Stimulated activated CD8-positive, alpha-beta memory T cell treated with anti-CD3 and anti-CD28 coated beads, Interleukin-7, amount 100 ng/mL, for 1 hour (primary cell): ENCODE measurements at places on chromosomes 5 and 9.

- no peak for DNase-seq
These were observed 7.0 kb upstream of the IL12B start for GRCh38 chr5:159337016-159337955.

GRCh38 chr5:58842852-58843251 lies 260.0 kb downstream of the RAB3C start:
- no peak for DNase-seq

DNA sequence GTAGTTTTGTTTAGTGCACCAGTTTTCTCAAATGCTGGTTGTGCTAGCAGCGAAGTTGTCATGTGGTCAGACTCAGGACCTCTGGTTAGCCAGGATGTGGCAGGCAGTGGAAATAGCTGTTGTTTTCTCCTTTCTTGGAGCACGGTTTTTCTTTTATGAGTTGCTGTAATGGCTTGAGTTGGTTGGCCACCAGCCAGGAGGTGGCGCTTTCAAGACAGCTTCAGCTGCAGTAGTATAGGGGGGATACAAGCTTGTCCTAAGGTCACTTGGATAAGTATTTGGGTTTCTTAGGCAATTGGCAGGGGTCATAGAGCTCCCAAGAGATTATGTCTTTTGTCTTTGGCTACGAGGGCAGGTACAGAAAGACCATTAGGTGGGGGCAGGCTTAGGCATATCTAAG lies 274.2 kb upstream of the TARS1 start:
- DNase-seq = no peak

DNA sequence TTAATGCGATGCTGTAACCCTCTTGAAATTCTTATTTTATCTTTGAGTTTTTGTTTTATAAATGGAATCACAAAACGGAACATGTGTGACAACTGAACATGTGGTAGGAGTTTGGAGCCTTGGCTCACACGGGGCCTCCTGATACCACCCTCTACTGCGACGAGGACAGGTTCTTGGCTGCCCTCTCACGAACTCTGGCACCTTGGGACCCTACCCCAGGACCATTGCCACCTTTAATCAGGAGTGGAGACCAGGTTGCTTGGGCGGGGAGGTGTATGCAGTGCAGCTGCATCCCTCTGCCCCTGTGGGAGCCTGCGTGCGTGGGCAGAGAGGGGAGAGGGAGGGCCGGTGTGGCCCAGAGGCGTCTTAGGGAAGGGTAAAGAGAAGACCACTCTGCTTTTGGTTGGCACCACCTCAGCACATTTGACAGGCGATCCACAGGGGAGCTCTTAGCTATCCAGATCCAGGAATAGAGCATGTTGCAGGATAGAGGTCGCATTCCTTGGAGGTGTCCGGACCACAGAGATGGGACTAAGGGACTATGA lies 753.9 kb upstream of the PTPRD start:
- no peak for DNase-seq

GRCh38 chr9:3299872-3300271 lies 225.9 kb downstream of the RFX3 start:
- DNase-seq = no peak

- DNase-seq = no peak
These were observed at the start of gene RASGRF2 for GRCh38 chr5:80959768-80960442. TSS of gene RASGRF2 (plus strand) at chr5:80960363. CDS start at chr5:80960739, 376 bp downstream.

DNA sequence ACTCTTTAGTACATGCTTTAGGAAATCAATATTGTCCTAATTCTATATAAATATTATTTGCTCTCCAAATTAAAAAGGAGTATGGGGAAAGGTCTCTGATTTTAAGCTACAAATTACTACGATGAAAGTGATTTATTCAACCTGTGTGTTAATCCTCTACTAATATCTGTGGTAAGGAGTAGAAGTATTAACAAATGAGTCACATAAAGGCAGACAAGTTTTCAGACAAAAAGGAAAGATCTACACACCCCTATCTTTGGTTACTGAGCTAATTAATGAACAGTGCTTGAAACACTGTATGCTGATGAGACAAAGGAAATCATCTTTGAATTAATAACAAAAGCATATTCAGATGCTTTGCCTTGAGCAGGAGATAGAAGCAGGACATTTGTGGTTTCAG lies 15.9 kb downstream of the LOX start:
- no peak for DNase-seq

DNA sequence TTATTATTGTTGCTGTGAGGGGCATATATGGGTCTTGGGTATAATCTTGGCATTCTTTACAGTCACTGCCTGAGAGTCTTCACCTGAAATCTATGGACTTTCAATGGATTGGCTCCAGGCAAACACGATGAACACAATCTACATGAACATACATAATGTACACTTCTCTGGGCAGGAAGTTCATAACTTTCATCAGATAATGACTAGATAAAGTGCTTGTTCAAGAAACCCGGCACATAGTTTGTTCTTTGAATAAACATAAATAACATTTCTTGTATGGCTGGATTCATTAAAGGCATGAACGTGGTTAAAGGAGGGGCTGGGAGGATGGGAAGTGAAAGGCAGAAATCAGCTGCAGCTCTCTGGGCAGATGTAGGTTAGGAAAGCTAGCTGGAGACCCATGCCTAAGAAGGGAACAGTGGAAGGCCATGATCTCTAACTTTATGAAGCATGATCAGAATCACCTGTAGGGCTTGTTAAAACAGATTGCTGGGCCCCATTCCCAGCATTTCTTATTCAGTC lies 306.9 kb upstream of the EFNA5 start:
- no peak for DNase-seq

DNA sequence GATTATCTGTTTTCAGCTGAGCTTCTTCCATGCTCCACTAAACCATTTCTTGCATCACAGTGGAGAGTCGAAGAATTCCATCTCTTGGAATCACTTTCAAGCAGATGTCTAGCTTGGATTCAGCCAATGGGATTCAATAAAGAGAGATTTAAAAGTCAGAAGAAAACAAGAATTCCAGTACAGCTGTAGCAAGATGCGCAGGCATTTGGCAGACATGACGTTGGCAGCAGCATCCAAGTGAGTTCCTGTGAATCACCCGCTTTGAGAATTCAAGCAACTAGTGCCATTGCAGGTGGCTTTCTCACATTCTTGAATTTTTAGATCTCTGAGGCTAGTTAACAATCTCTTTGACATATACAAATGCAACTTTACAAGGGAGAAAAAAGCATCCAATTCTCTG lies 467.0 kb downstream of the CDH10 start:
- DNase-seq = no peak

DNA sequence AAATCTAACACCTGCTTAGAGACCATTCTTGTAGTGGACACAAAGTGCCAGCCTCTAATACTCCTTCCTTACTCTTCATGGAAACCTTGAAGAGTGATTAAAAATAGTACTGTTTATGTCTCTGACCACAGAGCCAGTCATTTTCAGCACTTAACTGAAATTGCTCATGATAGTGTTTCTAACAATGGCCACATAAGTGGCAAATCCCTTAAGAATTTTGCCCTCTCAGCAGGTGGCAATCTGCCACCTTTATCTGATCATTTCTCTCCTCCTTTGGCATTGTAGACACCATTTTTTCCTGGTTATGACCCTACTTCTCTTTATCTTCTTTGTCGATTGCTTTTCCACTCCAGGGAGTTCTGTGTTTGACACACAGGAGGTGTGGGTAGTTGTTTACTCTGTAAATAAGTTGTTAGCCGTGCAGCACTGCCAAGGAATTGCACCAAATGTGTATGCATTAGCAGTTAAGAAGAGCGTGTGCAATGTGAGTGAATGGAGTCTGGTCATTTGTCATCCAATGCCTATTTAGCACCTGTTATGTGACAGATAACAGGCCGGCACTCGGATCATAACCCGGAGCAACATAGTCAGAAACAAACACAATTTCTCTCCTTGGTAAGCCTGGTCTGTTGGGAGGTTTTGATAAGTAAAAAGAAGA lies 36.8 kb upstream of the STARD4 start:
- DNase-seq = no peak

DNA sequence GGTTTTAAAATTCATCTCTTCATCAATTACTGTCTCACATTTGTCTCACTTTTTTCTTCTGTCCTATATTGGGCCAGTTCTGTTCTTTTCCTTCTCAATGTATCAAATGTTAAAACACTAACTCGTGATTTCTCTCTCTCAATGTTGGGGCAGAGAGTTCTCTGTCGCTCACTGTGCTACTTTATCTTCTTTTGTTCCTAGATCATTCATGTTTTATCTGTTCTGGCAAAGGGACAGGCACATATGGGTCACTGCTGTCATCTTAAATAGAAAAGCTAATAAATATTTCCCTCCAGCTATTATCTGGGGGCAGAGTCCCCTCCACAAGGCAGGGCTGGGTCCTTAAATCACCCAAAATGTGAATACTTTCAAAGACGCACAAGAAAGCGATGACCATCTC lies 214.0 kb downstream of the PTTG1 start:
- DNase-seq = no peak

DNA sequence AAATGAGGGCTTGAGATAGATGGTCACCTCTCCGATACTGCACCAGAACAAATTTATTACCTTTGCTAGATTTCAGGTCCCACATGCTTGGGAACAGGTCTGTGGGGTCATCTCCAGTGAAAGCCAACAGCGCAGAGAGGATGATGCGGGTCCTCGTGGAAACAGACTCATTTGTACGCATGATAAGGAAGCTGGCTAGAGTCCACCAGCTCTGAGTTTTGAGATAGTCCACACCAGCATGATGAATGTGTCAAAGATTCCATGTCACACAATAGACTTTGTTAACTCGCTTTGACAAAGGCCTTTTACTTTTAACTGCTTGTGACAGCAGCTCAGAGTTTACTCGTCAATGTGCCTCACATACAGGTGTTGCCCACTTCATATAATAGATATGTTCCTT lies 105.4 kb upstream of the TBCA start:
- no peak for DNase-seq

- no peak for DNase-seq
These were observed 8.9 kb downstream of the LRRC26 start for GRCh38 chr9:137160716-137161557.

GRCh38 chr5:110496276-110496675 lies 230.2 kb downstream of the TMEM232 start:
- DNase-seq = no peak

- DNase-seq = no peak
These were observed 98.5 kb upstream of the LHFPL2 start for GRCh38 chr5:78747055-78747454.

DNA sequence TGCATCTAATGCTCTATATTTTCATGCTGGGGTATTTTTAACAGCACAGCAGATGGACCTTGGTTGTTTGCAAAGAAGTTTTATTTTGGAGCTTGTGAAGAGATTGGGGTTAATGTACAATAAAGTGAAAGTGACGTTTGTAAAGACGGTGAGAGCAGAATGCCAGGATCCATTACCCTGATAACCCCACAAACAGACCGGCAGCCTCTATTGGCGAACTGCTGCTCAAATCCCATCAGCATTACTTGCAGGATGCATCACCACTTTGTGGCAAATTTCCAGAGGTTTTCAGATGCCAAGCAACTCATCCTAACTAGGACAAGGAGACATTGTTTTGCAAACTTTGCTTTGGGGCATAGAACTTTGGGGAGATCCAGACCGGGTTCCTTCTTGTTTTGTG lies 383.3 kb upstream of the ZNF462 start:
- DNase-seq = no peak

DNA sequence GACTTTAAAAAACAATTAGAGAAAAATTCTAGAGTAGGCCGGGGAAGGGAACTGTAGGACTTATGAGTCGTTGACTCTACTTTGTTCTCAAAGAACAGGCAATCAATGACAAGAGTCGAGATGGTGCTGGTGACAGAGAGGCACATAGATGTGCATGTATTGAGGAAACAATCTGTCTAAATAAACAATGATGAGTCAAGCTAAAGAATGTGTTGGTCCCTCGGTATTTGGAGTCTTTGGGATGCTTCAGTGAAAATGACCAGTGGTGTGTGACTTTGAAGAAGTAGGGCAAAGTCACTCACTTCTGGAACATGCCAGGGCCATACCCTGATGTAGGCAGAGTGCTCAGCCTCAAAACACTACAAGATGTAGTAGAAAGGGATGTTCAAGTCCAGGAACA lies 288.1 kb upstream of the PANK3 start:
- DNase-seq = no peak

DNA sequence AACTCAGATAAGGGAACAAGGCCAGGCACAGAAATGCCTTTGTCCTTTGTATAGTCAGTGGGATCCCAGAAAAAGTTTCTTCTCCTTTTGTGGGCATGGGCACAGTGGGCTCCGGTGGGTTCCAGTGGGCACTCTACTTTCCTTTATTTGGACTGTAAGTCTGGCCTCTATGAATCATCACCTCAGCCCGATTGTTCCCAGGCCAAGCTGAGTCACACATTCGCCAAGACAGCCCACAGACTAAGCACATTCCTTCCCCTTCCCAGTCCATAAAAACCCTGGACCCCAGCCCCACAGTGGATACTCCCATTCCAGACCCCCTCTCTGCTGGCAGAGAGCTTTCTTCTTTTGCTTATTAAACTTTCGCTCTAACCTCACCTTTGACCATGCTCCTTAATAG lies 165.0 kb downstream of the FBXL17 start:
- DNase-seq = no peak

DNA sequence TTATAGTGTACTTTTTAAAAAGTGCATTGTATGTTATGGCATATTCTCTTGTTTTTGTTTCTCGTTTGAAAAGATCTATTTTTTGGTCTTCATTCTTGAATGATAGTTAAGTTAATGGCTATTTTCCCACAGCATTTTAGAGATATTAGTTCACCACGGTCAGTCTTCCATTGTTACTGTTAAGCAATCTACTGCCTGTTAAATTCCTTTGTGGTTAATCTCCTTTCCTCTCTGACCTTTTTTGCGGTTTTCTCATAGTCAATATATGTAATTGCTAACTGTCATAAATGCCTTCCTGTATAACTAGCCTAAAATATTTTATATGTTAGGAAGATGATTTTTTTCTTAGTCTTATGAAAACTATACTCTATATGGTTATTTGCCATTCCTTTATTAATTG lies 250.8 kb upstream of the FBXL7 start:
- DNase-seq = no peak

DNA sequence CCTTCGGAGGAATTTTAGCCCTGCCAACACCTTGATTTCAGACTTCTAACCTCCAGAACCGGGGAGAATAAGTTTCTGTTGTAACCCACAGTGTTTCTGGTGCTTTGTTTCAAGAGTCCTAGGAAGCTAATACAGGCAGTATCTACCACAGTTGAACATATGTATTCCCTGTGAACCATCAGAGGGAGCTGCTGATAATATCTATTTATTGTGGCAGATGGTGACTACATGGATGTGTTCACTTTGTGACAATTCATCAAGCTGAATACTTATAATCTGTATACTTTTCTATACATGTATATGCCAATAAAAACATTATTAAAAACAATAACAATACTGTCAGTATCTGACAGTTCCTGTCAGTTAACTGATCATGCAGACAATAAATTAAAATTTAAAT lies 137.2 kb upstream of the GNA14 start:
- no peak for DNase-seq

DNA sequence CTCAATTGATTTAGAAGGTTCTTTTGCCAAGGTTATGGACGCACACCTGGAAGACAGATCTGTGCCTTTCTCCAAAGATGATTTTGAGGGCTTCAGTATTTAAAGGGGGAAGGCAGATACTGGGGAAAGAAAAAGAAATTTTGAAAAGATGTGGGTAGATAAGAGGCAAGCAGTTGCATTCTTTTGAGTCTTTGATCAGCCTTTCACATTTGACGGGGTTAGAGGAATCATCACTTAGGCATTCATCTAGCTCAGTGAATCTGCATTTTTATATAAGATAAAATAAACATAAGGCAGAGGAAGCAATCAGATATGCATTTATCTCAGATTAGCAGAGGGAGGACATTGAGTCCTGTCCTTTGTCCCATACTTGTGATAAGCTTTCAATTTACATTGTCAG lies 243.4 kb upstream of the RAI14 start:
- DNase-seq = no peak

GRCh38 chr5:148729182-148729581 lies 74.9 kb upstream of the HTR4 start:
- no peak for DNase-seq
